ENCODE measurements at places on chromosomes 16 and 17.

DNA sequence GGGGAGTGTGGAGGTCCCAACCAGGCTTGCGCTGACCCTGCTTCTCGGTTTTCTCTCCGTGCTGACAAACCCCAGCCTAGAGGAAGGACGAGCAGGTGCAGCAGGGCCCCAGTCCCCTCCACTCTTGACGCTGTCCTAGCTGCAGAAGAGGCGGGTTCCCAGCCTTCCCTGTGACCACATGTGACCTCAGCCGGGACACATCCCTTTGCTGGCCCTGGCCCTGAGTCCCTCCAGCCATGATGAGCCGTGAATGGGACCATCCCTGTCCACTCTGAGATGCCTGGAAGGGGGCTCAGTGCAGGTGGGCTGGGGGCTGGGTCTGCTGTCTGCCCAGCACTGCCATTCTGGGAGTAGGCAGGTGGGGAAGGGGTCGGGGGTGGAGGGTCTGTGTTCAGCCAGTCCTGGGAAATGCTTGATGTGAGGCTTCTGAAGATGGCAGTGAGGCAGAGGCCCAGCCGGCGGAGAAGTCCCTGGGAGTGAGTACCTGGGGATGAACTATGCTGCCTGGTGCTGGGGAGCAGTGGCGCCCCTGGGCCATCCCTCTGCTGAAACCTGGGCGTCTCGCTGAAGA lies 1.9 kb upstream of the TUBB3 start:
- DNase-seq, result no peak

DNA sequence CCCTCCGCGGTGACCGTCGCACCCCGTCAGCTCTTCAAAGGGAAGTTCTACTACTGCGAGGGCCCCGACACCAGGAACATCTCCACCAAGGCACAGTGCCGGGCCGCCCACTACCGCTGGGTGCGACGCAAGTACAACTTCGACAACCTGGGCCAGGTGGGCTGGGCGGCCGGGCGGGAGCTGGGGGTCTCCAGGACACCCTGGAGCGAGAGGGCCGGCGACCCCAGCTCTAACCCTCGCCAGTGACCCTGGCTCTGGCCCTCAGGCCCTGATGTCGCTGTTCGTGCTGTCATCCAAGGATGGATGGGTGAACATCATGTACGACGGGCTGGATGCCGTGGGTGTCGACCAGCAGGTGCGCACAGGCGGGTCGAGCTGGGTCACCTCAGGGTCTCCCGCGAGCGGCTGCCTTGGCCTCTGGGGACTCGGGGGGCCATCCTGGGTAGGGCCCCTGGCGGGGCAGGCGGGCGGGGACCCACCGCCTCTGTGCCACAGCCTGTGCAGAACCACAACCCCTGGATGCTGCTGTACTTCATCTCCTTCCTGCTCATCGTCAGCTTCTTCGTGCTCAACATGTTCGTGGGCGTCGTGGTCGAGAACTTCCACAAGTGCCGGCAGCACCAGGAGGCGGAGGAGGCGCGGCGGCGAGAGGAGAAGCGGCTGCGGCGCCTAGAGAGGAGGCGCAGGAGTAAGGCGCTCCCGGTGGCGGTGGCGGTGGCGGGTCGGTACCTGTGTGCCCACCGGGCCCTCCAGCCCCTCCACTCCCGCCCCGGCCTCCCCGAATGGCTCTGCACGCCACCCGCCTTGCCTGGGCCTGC lies 13.4 kb downstream of the TPSG1 start:
- no peak for DNase-seq

- no peak for DNase-seq
These were observed 93.2 kb downstream of the C17orf67 start for GRCh38 chr17:56740481-56740880.

GRCh38 chr17:14295676-14296075 lies 5.2 kb upstream of the HS3ST3B1 start:
- DNase-seq, result no peak

- no peak for DNase-seq
These were observed 32.9 kb downstream of the WDR45B start for GRCh38 chr17:82615084-82616020.

DNA sequence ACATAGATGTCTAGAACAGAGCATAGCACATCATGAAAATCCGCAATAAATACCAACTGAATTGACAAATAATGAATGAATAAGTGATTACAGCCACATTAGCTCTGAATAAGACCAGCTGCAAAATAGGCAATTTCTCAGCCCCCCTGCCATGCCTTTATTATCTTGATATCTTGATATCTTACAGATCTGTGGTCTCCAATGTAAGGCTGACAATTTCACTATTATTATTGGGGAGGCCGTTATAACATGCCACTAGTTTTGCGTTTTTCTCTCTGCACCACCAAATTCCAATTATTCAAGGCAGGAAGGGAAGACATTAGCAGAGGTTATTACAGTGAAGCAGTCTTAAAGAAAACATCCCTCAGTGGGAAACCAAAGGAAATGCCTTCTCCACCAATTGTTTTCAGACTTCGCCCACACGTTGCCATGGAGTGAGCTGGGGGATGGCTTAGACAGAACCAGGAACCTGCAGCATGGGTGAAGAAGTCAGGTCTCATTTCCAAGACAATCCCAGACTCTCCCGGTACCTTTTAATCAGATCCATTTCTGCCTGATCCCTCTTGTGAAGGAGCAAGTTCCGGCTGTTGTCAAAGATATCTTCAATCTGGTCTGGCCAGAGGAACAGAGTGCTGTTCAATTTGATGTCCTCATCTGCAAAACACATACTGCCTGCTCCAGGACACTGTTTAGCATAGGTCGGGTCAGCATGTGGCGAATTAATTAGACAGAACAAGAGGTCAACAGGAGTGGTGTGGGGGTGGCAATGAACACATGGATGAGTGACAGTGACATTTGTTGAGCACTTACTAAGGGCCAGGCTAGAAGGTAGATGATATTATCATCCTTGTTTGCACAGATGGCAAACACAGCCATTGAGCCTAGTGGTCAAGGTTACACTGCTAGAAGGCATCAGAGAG lies 46.4 kb downstream of the DNAH3 start:
- no peak for DNase-seq

DNA sequence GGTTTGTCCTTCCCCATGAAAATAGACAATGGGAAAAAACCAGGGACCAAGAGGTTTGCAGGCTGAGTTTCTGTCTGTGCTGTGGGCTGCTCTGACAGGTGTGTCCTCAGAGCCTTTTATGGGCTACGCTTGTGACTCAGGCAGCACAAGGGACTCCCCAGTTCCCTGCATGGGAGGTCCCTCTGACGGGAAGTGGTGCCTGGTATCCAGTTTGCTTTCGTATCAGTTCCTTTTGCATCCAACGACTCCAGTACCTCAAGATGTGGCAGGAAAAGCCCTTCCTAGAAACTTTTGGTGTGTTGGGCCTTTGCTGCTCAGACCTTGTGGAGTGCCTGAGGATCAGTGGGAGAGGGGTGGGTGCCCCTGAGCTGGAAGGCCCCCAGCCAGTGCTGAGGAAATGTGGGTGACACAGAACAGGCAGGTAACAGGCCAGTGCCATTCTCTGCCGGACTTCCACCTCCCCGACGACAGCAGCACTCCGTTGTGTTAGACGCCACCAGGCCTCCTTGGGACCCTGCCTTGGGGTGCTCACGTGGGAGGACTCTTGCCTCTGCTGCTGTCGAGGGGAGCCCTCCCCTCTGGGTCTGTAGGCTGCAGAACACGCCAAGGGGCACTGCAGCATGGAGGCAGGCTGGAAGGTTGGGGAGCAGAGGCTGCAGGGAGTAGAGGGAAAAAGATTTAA lies 38.4 kb upstream of the IRF8 start:
- DNase-seq, result no peak

DNA sequence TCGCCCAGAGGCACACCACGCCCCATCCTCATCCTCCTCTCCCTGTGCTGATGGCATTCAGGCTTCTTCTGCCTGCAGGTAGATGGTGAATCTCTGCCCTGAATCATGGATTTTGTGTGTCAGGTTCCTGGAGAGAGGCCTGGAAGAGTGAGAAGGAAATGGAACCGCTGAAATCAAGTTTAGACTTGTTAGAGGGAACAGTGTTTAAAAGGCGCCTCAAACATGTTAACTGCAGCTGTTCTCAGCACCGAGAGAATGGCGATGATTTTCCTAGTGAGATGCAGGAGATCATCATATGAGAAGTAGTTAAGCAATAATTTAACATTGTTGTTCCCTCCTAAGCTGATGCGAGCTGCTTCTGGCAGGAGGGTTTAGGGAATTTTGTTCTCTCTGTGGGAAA lies 744.4 kb upstream of the EEF2KMT start:
- no peak for DNase-seq

DNA sequence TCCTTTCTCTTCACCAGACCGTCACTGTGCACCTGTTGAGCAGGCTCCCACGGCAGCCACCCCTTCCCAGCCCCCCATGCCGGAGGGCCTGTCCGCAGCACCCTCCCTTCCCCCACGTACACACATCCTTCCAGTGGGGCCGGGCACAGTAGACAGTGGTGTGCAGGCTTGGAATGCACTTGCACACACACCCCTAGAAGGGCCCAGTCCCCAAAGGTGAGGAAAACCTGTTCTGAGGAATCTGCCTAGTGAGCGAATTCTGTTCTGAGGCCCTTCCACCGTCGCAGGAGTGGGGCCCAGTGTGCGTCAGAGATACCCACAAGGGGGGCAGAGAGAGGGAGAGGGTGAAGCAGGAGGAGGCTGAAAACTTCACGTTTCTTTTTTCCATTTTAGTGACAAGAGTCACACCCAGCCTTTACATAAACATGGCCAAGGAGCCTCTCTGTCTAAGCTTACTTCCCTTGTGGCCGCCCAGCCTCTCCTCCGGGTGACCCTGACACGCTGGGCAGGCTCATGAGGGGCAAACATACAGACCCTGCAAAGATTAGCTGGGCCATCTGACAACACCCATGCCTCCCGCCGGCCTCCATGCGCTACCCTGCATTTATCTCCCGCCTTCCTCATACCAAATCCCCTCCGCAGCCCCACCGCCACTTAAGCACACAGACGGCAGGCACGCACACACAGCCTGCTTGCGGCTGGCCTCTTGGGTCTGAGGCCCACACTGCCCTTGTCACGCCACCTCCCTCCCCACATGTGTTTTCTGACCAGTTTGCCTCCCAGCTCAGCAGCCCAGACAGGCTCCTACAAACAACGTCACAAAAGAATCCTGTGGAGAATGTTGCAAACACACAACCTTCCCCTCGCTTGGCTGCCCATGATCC lies 1.8 kb downstream of the ZBTB4 start:
- DNase-seq, result peak; percentile 17

GRCh38 chr16:55126456-55126855 lies 195.8 kb downstream of the IRX5 start:
- DNase-seq, result no peak

DNA sequence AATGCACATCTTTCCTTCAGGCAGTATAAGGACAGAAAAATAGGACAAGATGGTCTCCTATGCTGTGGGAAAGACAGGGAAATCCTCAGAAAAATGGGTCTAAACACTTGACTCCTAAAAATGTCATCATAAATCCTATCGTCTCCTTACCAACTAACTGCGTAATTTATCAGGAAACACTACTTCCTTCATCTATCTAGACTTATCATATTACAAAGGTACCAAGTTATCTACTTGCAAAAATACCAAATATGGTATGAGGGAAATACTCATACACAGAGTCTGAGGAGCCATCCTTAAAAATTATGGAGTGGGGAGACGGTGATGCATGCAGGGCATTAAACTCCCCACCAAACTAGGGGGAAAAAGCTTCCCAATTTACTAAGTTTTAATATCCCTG lies 44.1 kb downstream of the GRB2 start:
- DNase-seq, result no peak

DNA sequence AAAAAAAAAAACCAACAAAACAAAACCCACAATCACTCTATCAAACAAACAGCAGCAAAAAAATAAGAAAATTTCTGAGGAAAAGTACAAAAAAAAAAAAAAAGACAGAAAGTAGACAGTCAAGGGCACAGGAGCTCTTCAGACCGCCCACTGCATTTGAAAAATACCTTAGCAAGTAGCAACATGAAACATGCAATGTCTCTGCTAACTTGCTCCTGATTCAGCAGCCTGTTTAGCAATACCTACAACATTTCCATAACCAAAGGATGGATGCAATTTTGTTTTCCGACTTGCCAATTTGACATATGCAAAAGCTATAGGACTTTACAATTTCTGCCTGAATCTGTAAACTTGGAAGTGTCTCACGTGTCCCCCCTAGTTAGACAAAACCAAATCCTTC lies 57.4 kb downstream of the SYNRG start:
- no peak for DNase-seq

DNA sequence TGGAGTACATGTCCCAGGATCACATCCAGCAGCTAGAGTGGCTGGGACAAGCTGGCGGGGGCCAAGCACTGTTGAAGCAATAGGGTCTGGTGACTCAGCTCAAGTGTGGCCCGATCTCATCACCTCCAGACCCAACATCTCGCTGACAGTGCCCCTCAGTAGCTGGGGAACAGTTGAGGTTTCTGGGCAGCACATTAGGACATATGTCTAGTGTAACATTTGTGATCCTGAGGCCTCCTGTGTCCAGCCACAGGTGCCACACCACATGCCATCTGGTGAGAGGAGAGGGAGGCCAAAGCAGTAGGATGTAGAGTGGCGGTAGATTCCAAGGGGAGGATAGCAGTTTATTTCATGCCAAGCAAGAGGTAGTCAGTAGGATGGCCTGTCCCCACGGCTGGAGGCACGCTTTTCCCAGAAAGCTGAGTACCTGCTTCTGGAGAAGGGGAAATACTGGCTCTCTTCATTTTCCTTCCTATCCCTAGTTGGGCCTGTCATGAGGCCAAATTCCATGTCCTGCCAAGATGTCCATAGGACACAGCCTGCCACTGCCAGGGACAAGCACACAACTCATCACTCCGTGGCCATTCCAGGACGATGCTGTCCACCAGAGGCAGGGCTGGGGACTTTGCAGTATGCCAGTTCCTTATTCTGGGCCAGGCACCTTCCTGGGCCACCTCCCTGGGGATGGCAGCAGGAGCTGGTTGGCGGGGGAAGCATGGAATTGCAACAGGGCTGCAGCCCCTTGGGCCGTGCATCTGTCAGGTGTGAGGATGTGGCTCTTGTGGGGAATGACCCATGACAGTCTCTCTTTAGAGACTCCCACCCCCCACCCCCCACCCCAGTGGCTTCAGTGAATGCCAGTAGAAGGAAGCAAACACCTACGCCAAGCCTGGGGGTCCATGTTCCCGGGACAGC lies 24.0 kb downstream of the GGA3 start:
- DNase-seq, result no peak

- no peak for DNase-seq
These were observed 292.0 kb upstream of the TNRC6C start for GRCh38 chr17:77666462-77666861.

All from stimulated activated CD8-positive, alpha-beta memory T cell treated with anti-CD3 and anti-CD28 coated beads, Interleukin-15, amount 100 ng/mL, for 4 hours (primary cell).